ENCODE measurements at places on chromosomes 12 and 14. TPM values are rescaled to one million over a fixed set of nuclear protein-coding genes. Genes with fewer than 3 reads are reported as not detected.

DNA sequence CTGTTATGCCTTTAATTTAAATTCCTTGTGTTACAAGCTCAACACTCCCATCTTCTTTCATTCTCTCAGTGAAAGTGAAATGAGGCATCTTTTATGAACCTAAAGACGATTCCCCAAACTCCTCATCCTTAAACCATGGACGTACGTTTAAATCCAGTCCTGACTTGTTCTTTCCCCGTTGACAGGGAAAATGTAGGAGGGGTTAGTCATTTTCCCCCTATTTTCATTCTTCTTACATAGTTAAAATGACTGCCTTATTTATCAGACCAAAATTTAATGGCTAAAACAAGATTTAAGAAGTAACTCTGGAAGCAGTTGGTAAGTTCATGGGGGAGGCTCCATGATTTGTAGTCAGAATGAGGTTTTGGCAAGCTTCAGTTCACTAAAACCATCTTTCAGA lies 134.9 kb downstream of the KCNA5 start:
- H3K27ac ChIP-seq, result no peak overlapping the region
- DNase-seq, result no peak
- no peaks in the 10 kb centered on the region for H3K27me3 ChIP-seq

DNA sequence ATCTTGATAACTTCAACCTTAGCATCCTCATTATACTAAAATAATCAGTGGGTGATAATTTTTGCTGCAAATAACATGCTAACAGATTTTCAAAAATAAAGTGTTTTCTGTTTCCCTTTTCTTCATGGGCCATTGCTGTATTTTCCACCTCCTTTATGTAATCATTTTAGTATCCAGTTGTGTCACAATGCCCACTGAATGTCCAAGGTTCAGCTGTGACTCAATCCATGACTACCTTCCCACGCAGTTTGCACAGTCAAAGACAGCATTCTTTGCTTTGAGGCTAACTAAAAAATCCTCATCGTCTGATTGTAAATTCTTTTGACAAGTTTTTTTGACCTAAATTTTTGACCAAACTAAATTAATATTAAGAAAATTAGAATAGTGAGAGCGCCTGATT lies 474.1 kb downstream of the FLRT2 start:
- H3K36me3 ChIP-seq, result no peaks in the 10 kb centered on the region
- H3K27ac ChIP-seq, result no peak overlapping the region
- no peaks in the 10 kb centered on the region for H3K27me3 ChIP-seq
- DNase-seq, result no peak

DNA sequence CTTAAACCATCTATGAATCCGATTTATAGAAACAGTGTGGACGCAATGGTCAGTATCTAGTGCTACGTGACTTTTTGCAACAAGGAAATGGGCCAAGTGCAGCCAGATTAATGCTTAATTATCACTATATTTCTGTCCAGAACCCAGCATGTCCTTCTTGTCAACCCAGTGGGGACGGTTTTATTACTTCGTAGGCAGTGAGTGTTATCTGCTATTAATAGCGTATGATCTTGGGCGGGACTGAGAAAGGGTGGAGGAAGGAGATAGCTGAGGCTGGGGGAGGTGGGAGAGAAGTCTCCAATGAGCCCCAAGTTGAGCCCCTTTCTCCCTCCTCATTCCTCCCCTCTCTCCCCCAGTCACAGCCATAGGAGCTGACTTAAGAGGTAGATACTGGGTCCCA lies 59.7 kb upstream of the FAM222A start:
- no peaks in the 10 kb centered on the region for H3K36me3 ChIP-seq
- no peak overlapping the region for H3K27ac ChIP-seq
- H3K4me3 ChIP-seq, result no peak overlapping the region

DNA sequence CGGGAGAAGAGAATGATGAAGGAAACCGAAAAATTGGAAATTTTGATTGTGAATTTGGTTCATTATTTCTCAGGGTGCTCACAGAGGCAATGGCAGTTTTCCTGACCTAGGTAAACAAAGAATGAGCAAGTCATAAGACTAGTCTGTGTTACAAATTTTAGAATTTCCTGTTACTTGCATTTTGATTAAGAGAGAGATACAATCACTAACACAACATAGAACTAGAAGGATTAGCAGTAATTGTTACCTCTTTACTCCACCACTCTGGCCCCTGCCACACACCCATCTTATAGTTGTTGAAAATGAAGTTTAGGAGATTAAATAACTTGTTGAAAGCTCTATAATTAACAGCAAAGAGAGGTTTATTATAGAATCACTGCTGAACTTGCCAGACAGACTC lies 62.0 kb downstream of the CATSPERB start:
- H3K36me3 ChIP-seq, result no peaks in the 10 kb centered on the region
- no peak overlapping the region for H3K4me3 ChIP-seq
- H3K27me3 ChIP-seq, result no peaks in the 10 kb centered on the region
- H3K27ac ChIP-seq, result no peak overlapping the region
- no peak for DNase-seq

DNA sequence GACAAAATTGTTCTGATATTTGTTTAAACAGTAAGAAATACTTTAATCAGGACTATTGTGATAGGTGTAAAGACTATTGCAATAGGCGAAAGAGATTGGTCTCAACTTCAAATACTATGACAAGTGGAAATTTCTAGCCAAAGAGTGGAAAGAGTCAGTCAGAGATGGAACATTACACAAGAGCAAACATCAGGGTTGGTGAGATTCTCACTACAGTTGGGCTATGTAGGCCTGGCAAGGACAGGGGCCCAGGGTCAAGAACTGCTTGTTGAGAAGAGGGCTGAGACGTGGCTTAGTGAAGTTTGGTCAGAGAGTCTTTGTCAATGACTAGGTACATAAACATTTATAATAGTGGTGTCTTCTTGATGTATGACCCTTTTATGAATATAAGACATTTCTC lies 19.4 kb downstream of the CAND1 start:
- no peaks in the 10 kb centered on the region for H3K27me3 ChIP-seq
- H3K36me3 ChIP-seq, result no peaks in the 10 kb centered on the region
- H3K4me3 ChIP-seq, result no peak overlapping the region
- H3K27ac ChIP-seq, result no peak overlapping the region

DNA sequence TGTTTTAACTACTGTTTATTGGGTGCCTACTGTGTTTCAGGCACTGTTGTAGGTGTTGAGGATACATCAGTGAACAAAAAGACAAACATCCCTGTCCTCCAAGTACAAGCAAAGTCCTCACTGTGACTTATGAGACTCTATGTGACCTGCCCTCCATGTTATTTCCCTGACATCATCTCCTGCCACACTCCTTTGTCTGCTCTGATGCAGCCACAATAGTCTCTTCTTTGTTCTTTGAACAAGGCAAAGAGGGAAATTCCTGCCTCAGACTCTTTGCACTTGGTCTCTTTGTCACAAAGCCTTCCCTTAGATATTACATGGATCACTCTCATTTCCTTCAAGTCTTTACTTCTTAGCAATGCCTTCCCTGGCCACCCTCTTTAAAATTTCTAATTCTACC lies 240.1 kb upstream of the SRRM4 start:
- no peaks in the 10 kb centered on the region for H3K4me1 ChIP-seq
- no peaks in the 10 kb centered on the region for H3K36me3 ChIP-seq
- H3K27ac ChIP-seq, result no peak overlapping the region
- no peaks in the 10 kb centered on the region for H3K27me3 ChIP-seq
- DNase-seq, result no peak

DNA sequence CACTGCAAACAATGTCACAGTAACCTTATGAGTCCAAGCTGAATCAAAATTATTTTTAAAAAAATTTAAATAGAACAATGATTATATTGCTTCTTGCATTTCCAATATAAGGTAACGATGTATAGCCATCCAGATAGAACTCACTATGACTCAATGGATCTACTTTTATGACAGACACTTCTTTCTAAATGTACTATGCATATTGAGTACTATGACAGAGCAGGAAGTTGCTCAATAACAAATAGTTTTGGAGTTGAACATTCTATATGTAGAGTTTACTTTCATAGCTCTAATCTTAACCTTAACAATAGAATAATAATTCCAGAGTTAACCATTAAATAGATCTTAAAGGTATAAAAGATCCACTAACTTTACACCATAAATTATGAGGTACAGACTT lies 46.7 kb upstream of the ALG10B start:
- H3K27ac ChIP-seq, result no peak overlapping the region
- DNase-seq, result no peak
- no peak overlapping the region for H3K4me3 ChIP-seq
- H3K27me3 ChIP-seq, result no peaks in the 10 kb centered on the region

DNA sequence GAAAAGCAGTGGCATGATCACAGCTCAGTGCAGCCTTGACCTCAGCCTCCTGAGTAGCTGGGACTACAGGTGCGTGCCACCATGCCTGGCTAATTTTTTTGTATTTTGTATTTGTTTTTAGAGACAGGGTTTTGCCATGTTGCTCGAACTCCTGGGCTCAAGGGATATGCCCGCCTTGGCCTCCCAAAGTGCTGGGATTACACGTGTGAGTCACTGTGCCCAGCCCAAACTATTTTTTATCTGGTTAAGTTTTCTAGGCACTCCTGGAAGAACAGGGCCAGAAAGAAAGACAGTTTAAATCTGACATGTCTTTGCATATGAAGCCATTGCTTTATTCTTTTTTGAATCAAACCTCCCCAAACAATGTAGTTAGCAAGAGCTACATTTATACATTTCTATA lies 27.5 kb upstream of the PTGR2 start:
- no peak for DNase-seq
- H3K4me3 ChIP-seq, result no peak overlapping the region
- H3K27ac ChIP-seq, result no peak overlapping the region
- no peaks in the 10 kb centered on the region for H3K4me1 ChIP-seq
- H3K36me3 ChIP-seq, result no peaks in the 10 kb centered on the region
- H3K27me3 ChIP-seq, result no peaks in the 10 kb centered on the region

GRCh38 chr12:45623940-45624339 lies 105.6 kb upstream of the ARID2 start:
- no peak overlapping the region for H3K27ac ChIP-seq
- H3K36me3 ChIP-seq, result no peaks in the 10 kb centered on the region
- H3K27me3 ChIP-seq, result no peaks in the 10 kb centered on the region
- H3K4me1 ChIP-seq, result no peaks in the 10 kb centered on the region
- DNase-seq, result no peak

- no peaks in the 10 kb centered on the region for H3K36me3 ChIP-seq
- H3K4me1 ChIP-seq, result no peaks in the 10 kb centered on the region
- no peaks in the 10 kb centered on the region for H3K27me3 ChIP-seq
- no peak for DNase-seq
- H3K4me3 ChIP-seq, result no peak overlapping the region
- H3K27ac ChIP-seq, result no peak overlapping the region
These were observed 736.6 kb upstream of the SEL1L start for GRCh38 chr14:82270286-82270685.

DNA sequence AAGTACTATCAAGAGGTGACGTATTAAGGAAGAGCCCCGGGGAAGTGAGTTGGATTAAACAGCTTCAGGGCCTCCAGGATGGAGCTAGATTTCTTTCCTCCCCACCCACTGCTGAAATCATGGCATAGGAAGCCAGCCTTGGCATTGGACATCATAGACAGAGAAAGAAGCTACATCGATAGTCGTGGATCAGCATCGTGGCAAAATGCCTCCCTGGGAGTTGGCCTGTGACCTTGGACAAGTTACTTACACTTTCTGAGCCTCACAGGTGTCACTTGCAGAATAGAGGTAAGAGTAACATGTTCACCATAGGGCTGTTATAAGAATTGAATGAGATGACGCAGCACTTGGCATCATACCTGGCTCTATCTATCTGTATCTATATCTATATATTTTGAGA lies 5.9 kb downstream of the ANKRD33 start:
- no peak overlapping the region for H3K27ac ChIP-seq
- H3K4me3 ChIP-seq, result no peak overlapping the region
- no peaks in the 10 kb centered on the region for H3K27me3 ChIP-seq
- H3K36me3 ChIP-seq, result no peaks in the 10 kb centered on the region
- H3K4me1 ChIP-seq, result no peaks in the 10 kb centered on the region

DNA sequence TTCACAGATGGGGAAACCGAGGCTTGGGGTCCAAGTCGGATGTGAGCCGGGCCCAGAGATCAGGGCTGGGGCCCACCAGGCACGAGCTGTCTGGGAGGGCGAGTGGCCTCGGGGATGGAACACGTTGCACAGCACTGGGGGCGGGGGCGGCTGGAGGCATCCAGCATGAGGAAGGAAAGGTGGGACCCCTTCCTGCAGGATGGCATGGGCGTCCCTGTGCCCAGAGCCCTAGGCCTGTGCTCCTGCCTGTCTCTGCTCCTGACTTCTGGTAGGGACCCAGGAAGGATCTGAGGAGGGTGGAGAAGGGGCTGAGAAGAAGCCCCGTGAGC lies 183.4 kb downstream of the KIF26A start:
- no peaks in the 10 kb centered on the region for H3K27me3 ChIP-seq
- no peak overlapping the region for H3K27ac ChIP-seq
- H3K4me3 ChIP-seq, result no peak overlapping the region
- no peak for DNase-seq

DNA sequence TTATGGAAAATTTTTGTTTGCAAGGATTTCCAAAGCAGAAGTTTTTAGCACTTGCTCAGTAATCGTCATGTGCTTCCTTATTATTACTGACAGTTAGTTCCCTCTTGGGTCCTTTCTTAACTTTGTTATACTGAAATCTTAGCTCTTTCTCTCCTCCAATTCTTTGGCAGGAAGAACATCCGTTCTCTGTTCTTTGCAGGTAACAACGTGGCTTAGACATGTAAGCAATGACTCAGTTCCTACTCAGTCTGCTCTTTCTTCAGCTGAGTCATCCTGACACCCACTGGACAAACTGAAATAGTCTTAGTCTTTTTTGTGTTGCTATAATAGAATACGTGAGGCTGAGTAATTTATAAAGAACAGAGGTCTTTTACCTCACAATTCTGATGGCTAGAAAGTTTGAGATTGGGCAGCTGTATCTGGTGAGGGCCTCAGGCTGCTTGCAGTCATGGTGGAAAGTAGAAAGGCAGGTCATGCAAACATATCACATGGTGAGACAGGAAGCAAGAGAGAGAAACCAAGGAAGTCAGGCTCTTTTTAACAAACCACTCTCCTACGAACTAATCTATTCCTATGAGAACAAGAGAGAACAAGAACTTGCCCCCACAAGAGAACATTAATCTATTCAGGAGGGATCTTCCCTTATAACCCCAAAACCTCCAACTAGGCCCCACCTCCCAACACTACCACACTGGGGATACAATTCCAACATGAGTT lies 49.2 kb downstream of the TESPA1 start:
- no peaks in the 10 kb centered on the region for H3K27me3 ChIP-seq
- no peaks in the 10 kb centered on the region for H3K4me1 ChIP-seq
- H3K27ac ChIP-seq, result no peak overlapping the region
- no peak overlapping the region for H3K4me3 ChIP-seq
- H3K36me3 ChIP-seq, result no peaks in the 10 kb centered on the region

RNASE2 gene
- total RNA-seq, result not detected

FAM90A1 gene
- 1.5 TPM for total RNA-seq

LYSET gene
- 15.2 TPM for total RNA-seq

TCL1A gene
- total RNA-seq, result 14.1 TPM

COCH gene
- 5.0 TPM for total RNA-seq

ANKRD33 gene
- not detected for total RNA-seq
